GDM1 (cell line): ENCODE measurements at places on chromosomes 16 and 17.

- no peak for DNase-seq
Measured at GRCh38 chr17:10337976-10338375, 34.8 kb downstream of the MYH13 start.

GRCh38 chr17:40158438-40159013 lies 18.2 kb downstream of the CASC3 start:
- no peak for DNase-seq

- DNase-seq: peak; percentile 75
Measured at GRCh38 chr17:19371259-19372010, 6.9 kb upstream of the MAPK7 start.

DNA sequence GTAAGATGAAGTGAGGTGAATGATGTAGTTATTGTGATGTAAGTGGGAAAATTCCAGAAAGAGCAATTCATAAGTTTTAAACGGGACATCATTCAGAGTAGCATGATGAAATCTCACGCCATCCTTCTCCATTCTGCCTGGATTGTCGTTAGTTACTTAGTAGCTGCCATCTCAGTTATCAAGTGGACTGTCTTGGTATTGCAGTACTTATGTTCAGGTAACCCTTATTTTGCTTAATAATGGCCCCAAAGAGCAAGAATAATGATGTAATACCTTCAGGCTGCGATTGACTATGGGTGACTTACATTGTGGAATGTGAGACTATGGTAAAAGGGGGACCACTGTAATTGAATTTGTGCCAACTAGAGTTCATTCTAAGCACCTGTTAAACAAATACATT lies 234.1 kb upstream of the TOM1L1 start:
- no peak for DNase-seq

- no peak for DNase-seq
Measured at GRCh38 chr17:48609033-48609432, 1.8 kb downstream of the HOXB7 start.

DNA sequence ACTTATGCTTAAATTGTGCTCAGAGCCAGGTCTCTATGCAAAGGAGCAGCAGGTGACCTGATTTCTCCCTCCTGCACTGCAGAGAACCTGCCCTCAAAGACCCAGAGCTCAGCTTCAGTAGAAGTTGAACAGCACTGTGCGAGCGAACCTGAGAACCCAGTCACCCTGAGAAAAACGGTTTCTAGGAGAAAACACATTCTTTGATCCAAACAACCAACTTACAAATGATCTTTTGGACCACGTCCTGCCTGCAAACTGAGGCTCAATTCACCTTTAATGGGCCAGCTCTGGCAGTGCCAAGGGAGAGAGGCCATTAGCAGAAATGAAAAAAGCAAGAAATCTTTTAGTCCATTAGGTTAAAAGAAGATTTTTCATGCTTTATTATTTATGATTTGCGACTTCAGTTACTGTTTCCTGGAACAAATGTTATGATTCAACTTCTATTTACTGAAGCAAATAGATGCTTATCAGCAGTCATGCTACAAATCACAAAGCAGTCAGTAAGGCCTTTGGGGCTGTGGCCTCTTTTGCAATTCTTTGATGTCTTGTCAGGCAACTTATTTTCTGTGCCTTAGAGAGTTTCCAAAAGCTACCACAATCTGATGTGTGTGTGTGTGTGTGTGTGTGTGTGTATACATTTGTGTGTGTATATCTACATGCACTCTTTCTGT lies 65.7 kb upstream of the LRRC37A3 start:
- DNase-seq: no peak

DNA sequence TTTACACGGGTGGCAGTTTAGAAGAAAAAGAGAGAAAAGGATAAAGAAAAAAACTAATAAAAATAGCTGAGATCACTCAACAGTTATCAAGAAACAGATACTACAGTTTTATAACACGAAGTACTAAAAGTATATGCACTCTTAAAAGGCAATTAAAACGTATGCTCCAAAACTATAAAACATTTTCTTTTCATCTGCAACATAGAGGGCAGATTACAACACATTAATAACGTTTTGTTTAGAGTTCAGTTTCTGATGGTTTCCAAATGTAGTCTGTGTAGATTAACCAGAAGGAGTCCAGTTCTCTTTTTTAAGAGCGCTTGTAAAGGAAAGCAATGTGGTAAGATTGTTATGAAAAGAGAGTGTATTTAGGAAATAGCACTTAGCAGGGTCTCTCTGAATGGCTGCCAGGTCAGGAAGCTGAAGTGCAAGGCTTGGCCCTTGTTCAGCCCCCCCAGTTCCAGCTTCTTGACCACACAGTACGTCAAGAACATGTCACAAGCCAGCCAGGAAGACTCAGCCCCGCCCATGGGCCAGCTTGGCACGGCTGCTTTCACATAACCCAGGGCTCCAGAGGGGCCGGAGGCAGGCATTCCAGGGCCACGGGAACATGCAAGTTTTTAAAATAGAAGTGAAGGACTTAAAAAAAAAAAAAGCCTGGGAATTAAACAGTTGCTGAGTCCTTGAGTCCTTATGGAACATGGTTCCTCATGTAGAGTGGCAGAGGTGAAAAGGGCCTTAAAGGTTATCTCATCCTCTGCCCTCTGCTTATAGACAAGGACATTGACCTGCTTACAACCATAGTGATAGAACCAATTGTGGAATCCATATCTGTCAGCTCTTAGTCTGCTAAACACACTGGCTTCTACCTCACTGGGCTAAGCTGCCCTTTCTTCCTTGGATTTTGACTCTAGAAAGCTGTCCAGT lies 147.4 kb upstream of the TBX2 start:
- DNase-seq: peak; percentile 84

DNA sequence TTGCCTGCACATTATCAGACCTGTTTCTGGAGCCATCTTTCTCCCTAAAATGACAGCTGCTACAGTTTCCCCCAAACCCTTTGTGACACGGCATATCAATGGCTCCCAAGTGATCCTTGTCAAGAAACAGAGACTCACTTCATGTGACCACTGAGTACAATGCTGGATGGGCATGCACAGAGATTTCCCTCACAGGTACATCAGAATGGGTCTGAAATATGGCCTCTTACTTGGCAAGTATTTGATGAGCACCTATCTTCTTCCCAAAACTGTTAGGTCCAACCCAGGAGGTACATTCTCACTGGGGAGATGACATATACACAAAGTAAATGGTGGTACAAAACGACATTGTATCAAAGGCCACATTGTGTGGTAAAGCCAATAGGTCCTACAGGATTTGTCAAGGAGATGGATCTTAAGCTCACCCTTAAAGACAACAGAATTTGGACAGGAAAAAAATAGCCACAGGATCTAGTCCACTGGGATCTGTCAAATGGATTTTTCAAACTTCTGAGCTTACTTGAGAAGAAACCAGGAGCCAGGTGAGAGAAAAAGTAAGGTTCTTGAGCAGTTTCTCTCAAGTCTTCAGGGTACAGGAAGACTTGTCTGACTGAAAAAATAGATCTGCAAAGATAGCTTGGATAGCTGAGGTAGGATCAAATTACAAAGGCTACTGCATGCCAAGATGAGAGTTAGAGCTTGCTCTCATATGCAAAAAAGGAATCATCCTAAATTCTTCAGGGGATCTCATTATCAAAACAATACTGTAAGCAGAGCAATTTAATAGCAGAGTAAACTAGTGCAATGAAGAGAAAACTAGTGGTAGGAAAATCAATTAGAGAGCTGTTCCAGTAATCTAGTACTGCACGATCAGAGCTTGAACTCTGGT lies 28.8 kb downstream of the RNF43 start:
- DNase-seq: no peak

DNA sequence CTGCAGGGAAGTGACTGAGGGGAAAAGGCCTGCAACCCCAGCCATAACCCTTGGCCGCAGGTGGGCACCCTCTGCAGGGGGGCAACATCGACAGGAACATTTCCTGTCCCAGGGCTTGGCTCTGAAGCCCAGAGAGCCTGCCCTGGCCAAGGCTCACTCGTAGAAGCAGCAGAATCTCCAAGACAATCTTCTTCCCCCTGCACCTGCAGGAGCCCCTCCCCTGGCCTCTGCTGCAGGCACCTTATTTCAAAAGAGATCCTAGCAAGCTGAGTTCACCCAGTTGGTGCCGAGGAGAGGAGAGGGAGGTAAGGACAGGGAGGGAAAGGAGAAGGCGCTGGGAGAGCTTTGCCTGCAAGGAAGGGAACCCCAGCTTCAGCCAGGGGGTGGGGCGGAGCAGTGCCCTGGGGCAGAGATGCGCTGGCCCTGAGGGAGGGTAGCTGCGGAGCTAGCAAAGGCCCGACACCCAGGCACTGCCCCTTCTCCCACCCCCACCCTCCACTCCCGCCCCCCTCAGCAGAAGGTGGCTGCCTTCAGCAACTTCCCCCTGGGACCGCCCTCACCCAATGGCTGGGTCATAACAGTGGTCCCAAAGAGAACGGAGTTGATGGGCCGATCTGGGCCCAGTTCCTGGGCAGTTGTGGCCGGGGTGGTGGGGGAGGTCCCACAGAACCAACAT lies 104.3 kb upstream of the TNRC6C start:
- DNase-seq: no peak

GRCh38 chr17:38598536-38598935 lies 7.2 kb downstream of the SRCIN1 start:
- peak; percentile 40 for DNase-seq

DNA sequence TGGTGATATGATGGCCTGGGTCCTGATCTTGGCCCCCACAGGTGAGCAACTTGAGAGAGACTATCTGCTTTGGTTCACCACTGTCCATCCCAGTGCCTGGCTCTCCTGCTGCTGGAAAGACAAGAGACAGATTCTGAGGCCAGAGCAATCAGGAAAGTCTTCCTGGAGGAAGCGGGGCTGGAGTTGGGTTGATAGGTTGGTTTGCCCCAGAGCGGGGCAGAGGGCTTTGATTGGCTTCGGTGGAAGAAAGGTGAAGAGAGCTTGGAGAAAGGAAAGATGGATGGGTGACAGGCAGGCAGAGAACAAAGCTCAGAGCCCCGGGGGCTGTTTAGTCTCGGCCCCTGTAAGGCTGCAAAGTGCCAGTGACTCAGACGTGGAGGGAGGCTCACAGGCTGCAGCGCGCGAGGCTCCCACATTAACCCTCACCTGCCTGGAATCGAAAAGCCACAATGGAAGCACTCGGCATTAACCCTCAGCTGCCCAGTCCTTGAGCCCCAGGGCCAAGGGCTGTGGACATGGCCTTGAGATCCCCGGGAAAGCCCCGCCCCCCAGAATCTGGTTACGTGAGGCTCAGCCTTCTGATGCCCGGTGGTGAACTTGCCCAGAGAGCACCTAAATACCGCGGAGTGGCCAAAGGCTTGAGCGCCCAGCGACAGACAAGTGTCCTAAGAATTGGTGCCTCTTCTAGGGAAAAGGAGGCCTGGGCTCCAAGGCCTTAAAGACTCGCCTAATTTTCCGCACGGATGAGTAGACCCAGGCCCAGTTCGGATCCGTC lies 996 bp upstream of the CPNE2 start:
- no peak for DNase-seq

DNA sequence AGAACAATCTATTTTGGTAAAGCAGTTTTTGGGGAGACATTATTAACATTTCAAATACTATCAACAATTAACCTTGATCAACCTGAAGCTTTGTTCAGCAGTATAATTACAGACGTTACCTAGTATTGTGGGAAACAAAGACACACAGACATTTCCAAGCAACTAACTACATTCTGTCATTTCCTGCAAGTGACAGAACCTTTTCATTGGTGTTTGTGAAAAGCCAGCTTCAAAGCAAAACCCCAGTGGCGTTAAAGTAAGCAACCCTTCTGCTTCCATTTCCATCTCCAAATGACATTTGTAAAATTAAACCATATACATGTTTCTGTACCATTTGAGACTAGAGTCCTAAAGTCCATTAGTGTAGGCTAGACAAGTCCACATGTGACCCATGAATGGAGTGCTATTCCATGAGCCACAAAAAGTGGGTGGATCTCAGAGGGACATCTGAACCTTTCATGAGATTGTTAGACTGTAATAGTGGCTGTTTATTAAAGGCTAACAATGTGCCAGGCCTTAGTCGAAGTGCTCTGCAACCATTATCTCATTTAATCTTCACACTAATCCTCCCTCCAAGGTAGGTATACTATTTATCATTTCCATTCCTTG lies 101.2 kb downstream of the SSH2 start:
- DNase-seq: no peak

DNA sequence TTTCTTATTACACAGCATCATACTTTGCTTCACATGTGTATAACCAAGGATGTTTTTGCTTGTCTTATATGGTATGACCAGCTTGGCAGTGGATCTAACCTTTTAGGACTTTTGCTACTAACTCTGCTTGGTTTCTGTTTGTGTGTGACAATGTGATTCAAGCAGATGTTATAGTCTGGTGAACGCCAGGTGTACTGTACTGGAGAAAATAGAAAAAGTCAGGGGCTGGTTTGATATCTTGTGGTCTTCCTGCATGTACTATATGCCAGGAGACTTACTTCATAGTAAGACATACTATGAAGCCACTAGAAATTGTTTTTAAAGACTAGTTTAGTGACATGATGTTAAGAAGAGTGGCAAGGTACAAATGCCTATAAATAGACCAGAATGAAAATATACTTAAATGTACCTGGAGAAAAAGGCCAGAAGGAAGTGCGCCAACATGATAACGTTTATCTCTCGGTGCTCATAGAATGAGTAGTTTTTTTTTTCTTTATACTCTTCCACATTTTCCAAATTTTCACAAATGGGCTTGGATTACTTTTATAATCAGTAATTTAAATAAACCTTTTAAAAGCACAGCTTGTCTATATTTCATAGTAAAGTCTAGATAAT lies 112.3 kb downstream of the PRKCA start:
- no peak for DNase-seq

GRCh38 chr16:57341441-57342303 lies 16.9 kb upstream of the CCL22 start:
- DNase-seq: no peak

DNA sequence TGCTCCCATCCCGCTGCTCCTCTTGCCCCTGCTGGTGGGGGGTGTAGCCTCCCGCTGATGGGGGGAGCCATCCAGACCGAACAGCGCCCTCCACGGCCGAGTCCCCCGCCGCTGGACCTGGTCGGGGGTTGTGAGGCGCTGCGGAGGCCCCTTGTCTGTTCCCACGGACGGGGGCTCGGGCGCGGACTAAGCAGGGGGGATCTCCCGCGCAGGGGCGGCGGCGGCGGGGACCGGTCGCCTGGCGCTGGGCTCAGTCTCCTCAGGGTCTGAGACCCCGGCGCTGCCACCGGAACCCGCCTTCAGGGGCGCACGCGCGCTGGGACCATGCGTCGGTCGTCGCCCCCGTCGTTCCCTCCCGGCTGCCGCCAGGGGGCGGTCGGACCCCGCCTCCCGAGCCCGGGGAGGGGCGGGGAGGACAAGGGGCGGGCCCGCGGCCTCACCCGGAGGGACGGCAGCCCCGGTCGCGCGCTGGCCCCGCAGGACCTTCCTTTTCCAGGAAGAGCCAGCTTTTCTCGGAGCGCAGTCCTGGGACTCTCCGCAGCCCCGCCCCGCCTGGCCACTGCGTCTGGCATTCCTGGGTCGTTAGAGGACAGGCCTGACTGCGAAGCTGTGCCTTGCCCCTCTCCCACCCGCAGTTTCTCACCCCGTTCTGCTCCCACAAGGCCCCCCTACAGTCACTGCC lies 6.3 kb upstream of the IL32 start:
- DNase-seq: peak; percentile 81
